ENCODE measurements at places on chromosomes 3 and 15.
A peak's percentile ranks its signal among the peaks of the same experiment; 100 is the strongest.

DNA sequence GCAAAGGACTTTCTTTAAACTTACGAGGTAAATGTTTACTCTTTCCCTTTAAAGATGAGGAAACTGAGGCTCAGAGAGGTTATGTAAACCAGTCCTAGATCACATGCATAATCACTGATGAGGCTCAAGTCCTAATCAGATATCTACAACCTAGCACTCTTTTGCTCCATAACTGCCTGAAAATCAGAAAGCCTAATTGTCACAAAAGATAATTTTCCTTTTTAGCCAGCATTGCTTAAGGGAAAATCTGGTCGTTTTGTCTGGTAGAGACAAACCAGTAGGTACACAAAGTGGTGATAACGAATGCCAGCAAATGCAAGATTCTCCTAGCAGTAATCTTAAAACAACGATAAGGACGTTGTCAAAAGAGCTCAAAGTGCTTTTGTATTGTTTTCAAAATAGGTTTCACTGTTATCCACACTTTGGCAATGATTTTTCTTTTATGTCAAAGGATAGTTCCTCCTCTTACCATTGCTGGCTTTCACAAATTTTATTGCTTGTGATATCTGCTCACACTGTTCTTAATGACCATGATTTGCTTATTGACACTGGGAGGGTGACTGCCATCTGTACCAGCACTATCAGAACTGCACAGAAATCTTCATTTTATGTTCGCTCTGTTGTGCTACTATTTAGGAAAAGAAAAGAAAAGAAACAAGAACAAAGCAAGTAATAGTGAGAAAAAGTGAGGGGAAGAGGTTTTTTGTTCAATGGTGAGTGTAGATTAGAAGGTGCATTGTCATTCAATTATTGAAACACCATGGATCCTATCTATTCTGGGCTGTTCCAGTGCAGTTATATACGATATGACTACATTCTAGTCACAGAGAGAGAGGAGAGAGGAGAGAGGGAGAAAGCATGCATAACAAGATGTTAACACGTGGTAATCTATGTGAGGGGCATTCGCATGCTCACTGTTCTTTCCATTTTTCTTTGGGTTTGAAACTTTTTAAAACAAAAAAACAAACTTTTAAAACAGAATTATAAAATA lies 13.7 kb downstream of the IQCH start:
- DNase-seq = no peak

- DNase-seq = no peak
Measured at GRCh38 chr3:12582730-12583129, 25.8 kb downstream of the MKRN2 start.

GRCh38 chr15:38041576-38041975 lies 107.1 kb downstream of the TMCO5A start:
- DNase-seq = no peak

- DNase-seq = no peak
Measured at GRCh38 chr15:93520206-93520605, 431.2 kb upstream of the RGMA start.

DNA sequence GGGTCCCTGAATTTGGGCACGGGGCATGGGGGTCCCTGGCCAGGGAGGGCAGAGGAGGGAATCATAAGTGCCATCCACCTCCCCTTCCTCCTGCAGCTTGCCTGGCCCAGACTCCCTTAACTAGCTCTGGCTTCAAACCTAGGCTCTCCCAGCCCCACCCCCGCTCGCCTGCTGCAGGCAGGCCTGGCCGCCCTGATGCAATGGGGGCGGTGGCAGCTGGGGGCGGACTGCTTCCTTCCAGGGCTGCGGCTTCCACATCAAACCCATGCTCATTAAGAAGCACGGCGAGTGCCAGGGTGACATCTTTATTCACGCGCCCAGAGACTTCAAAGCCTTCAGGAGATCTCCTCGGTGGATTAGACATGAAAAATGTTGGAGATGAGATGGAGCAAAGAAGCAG lies 123.1 kb downstream of the TPRA1 start:
- DNase-seq = no peak

DNA sequence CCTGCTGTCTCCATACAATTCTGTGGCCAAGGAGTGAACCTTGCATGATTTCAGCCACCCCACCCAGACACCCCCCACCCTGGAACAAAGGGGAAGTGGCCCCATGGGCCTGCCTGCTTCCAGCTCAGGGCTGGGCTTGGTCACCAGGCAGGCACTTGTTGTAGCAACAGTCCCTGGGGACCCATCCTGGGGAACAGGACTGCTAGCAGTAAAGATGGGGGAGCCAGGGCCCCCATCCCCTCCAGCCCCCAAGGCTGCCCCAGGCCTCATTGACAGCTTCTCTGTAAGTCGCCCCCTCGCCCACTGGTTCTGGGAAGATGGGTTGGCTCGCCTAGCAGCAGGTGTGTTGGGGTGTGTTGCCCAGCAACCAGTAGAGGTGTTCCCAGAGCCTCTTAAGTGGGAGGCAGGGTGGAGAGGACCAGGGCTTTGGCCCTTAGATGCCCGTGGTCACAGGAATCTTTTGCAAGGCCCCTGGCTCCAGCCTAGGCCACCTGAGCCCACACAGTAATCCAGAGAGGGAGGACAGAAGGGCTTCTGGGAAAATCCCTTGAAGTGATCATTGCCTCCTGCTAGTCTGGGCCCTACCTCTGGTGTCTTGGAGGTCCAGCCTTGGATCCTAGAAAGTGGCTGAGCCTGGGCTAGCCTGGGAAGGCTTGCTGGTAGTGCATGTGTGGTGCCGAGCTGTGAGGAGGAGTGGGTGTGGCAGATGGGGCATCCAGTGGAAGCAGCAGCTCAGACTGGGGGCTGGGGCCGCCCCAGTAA lies 48.9 kb downstream of the CYP11A1 start:
- no peak for DNase-seq

GRCh38 chr3:195059006-195059350 lies 212.0 kb downstream of the XXYLT1 start:
- DNase-seq = no peak

DNA sequence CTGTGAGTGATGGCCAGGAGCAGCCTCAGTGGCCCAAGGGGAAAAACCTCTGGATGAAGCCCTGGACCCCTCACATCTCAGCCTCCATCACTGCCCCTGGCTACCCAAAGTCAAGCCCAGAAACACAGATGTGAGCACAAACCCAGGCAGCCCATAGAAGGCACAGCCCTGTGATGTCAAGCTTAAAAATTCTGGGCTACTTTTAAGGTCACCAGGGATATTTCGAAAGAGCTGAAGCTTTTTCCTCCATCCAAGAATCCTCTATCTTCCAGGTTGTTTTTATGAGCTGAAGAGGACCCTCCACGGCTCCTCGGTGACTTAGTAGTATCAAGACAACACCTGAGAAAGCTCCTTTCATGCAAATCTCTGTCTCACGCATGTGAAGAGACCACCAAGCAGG lies 11.5 kb downstream of the LIPC start:
- DNase-seq = no peak

- no peak for DNase-seq
Measured at GRCh38 chr3:15819576-15819975, 21.8 kb upstream of the ANKRD28 start.

- DNase-seq = no peak
Measured at GRCh38 chr15:28902856-28903255, 17.1 kb downstream of the APBA2 start.

GRCh38 chr3:53835257-53835656 lies 11.0 kb downstream of the CHDH start:
- DNase-seq = no peak

GRCh38 chr15:43492266-43492665 lies 690 bp downstream of the TP53BP1 start:
- DNase-seq = no peak

- no peak for DNase-seq
Measured at GRCh38 chr3:194133661-194134230, 2.2 kb upstream of the HES1 start.

GRCh38 chr3:160038862-160039562 lies 50.4 kb downstream of the IL12A start:
- no peak for DNase-seq

DNA sequence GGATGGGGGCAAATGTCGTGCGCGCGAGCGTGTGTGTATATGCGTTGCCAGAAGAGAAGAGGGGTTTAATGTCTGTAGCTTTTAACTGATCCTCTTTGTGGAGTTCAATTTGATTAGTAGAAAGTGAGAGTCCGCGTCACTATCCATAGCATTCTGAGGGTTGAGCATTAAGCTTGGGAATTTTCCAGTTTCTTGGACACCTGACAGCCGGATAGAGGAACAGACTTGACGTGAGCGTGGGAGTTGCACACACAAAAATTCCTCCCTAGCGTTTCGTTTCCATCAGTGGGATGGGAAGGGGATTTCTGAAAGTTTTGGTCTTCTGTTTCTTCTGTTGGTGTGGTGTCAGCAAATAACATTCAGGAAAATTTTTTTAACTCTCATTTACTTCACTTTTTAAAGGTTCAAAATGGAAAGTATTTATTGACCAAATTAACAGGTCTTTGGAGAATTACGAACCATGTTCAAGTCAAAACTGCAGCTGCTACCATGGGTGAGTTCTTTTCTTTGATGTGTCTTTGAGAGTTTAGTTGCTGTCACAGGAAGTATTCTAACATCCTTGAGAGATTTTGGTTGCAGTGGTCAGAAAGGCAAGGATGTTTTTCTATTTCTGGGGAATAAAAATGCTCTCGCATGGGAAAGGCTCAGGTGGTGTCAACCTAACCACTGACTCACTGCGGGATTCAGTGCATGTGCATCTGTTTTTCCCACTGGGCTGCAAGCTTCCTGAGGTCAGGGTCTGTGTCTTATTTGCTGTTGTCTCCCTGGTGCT lies 841 bp downstream of the POGLUT1 start:
- no peak for DNase-seq

- DNase-seq = no peak
Measured at GRCh38 chr15:71125831-71126450, 10.7 kb downstream of the THSD4 start.

- no peak for DNase-seq
Measured at GRCh38 chr3:140911822-140912221, 29.8 kb upstream of the SLC25A36 start.

DNA sequence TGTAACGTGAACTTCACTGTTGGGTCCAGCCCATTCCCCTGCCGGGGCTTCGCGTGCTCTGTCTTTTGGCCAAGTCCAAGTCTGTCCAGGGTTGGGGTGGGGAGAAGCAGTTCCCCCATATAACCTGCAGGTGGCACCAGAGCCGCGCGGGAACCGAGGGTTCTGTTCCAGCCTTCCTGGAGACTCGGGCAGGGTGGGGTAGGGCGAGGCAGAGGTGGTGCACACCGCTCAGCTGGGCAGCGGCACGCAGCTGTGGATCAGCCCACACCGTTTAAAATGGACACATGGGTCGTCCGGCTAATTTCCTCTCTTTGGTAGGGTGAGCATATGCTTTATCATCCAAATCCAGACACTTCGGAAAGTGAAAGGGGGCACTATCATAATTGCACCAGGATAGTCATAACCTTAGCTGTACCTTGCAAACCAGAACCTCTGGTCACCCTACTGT lies 118.1 kb downstream of the TBC1D2B start:
- DNase-seq = peak; percentile 21

GRCh38 chr15:65182538-65182937 lies 2.6 kb downstream of the CLPX start:
- no peak for DNase-seq

DNA sequence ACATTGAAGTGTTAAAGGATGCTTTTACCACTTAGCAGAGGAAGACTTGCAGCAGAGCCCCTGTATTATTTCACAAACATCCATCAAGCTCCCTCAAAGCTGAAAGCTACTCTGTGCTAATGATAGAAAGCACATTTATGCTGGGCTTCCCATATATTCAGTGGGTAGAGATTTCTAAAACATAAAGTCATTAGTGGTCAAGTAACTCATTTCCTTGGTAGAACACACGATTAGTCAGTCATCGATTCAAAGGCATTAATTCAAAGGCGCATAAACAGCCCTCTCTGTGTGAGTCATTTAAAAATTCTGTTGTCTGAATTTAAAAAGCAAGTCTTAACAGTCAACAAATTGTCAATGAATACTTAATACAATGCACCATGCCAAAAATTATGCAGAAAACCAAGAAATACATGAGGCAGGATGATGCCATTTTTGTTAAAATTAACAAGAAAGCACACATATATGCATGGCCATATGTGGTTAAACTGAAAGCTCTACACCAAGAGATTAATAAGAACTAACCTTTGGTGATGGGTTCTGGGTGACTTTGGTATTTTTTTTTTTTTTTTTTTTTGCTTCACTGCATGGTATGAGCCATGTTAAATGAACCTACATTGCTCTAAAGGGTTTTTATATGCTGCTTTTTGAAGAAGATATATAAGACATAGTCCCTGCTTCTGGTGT lies 61.7 kb downstream of the LDHAL6B start:
- DNase-seq = no peak

DNA sequence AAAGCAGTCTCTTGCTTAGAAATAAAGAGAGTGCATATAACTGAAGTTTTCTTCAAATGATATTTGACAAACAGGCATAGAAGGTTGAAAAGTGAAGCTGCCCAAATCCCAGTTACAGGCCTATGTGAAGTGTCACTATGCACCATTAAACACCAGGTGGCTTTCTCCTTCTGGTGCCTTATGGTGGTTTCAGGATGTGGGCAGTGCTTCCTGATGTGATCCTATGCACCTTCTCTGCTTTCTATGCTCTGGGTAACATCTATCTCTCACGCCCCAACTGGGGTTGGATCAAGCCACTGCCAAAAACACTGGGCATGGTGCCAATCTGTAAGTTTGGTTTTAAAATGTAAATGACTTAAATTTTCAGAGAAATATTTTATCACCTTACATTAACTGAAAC lies 744.7 kb downstream of the TUSC7 start:
- DNase-seq = peak; percentile 4

- DNase-seq = no peak
Measured at GRCh38 chr3:127212711-127213110, 19.8 kb downstream of the PRR23E start.

DNA sequence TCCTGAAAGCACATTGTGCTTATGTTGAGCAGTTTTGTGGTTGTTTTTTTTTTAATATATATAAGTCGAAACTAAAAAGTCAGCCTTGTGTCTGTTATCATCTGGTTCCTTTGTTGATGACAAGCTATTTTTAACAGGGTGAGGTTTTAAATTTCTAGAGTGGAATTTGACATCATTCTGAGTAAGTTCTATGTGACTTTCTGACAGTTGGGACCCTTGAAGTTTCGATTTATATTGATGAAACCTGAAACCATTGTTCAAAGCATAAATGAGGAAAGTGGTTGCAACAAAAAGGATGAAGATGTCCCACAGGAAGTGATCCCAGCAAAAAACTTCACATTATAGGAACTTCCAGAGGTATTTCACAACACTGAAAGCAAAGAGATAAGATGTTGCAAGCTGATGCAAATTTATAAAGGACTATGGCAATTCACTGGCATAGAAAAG lies 94.0 kb downstream of the CYP19A1 start:
- no peak for DNase-seq
